Nasal cavity respiratory epithelium epithelial cell of viscerocranial mucosa (primary cell): ENCODE measurements at places on chromosomes 3 and 15. TPM values are rescaled to one million over a fixed set of nuclear protein-coding genes. Genes with fewer than 3 reads are reported as not detected.

The FOXB1 gene
- not detected in 2 replicates for total RNA-seq

The CADPS gene
- 0.14 TPM in 1 of 2 replicates, not detected in the other for total RNA-seq

The TRIM42 gene
- total RNA-seq, result not detected in 2 replicates

The SLITRK3 gene
- total RNA-seq, result not detected in 2 replicates

The RAF1 gene
- 108 and 113 TPM in 2 replicates for total RNA-seq

The CD86 gene
- total RNA-seq, result 0.07 TPM in 1 of 2 replicates, not detected in the other

The CASR gene
- not detected in 2 replicates for total RNA-seq

The LCTL gene
- total RNA-seq, result not detected in 2 replicates

The ADAMTS9 gene
- 0.34 and 9.0 TPM in 2 replicates for total RNA-seq

The GOLGA8J gene
- total RNA-seq, result not detected in 2 replicates

The ZNF80 gene
- total RNA-seq, result not detected in 2 replicates

The ASB14 gene
- not detected in 2 replicates for total RNA-seq

The LMAN1L gene
- total RNA-seq, result 0.21 TPM in 1 of 2 replicates, not detected in the other

The PTPN9 gene
- total RNA-seq, result 14.4 and 29.5 TPM in 2 replicates

The SCAANT1 gene
- not detected in 2 replicates for total RNA-seq

The FOXL2NB gene
- under 0.01 and 0.57 TPM in 2 replicates for total RNA-seq

The VWA5B2 gene
- total RNA-seq, result not detected in 2 replicates

The PLA2G4E gene
- total RNA-seq, result 0.14 and 2.4 TPM in 2 replicates

The CFAP100 gene
- total RNA-seq, result not detected in 2 replicates

The FAM174B gene
- total RNA-seq, result under 0.01 and 1.3 TPM in 2 replicates

The IL20RB gene
- 164 and 183 TPM in 2 replicates for total RNA-seq

The ZNF148 gene
- total RNA-seq, result 27.7 and 36.0 TPM in 2 replicates

The SENP5 gene
- 42.7 and 56.4 TPM in 2 replicates for total RNA-seq

The MRPS25 gene
- total RNA-seq, result 13.3 and 29.5 TPM in 2 replicates

The CPNE9 gene
- total RNA-seq, result not detected in 2 replicates

The MUSTN1 gene
- total RNA-seq, result not detected in 2 replicates

The NPAP1 gene
- total RNA-seq, result under 0.01 TPM in 1 of 2 replicates, not detected in the other

The SH2D7 gene
- not detected in 2 replicates for total RNA-seq

The SNX33 gene
- 16.7 and 40.6 TPM in 2 replicates for total RNA-seq

The MAGEL2 gene
- total RNA-seq, result not detected in 2 replicates

The C3orf85 gene
- total RNA-seq, result not detected in 2 replicates

The CTSH gene
- 28.0 and 346 TPM in 2 replicates for total RNA-seq

The THSD4 gene
- 27.7 and 49.5 TPM in 2 replicates for total RNA-seq

The SI gene
- total RNA-seq, result not detected in 2 replicates

The GPR15 gene
- not detected in 2 replicates for total RNA-seq

The LRRK1 gene
- total RNA-seq, result 4.8 and 14.3 TPM in 2 replicates

The PARP15 gene
- under 0.01 and 0.21 TPM in 2 replicates for total RNA-seq

The ANKRD63 gene
- total RNA-seq, result not detected in 2 replicates

The SERINC4 gene
- total RNA-seq, result 0.07 TPM in 1 of 2 replicates, not detected in the other

The SRGAP3 gene
- total RNA-seq, result 11.3 and 20.3 TPM in 2 replicates

The CLDN16 gene
- total RNA-seq, result 1.0 and 3.4 TPM in 2 replicates

The P2RY12 gene
- total RNA-seq, result not detected in 2 replicates

The FBXW12 gene
- total RNA-seq, result not detected in 2 replicates

The CPLX3 gene
- not detected in 2 replicates for total RNA-seq

The CLDN18 gene
- not detected in 2 replicates for total RNA-seq

The FOXL2 gene
- total RNA-seq, result 0.68 and 1.1 TPM in 2 replicates

The CCDC54 gene
- total RNA-seq, result not detected in 2 replicates

The SNX22 gene
- total RNA-seq, result under 0.01 and 0.07 TPM in 2 replicates

The PLS1 gene
- total RNA-seq, result 25.1 and 32.1 TPM in 2 replicates

The TMEM212 gene
- total RNA-seq, result not detected in 2 replicates

The GCSAM gene
- total RNA-seq, result under 0.01 and 1.1 TPM in 2 replicates

The A4GNT gene
- total RNA-seq, result not detected in 2 replicates

The CD200 gene
- under 0.01 and 0.21 TPM in 2 replicates for total RNA-seq

The SLC27A2 gene
- 2.1 and 10.9 TPM in 2 replicates for total RNA-seq

The FNDC3B gene
- 37.9 and 112 TPM in 2 replicates for total RNA-seq

The ZNF501 gene
- total RNA-seq, result 7.9 and 8.2 TPM in 2 replicates
